ENCODE measurements at places on chromosomes 3 and 15.

- no peak for DNase-seq
Measured at GRCh38 chr3:193772422-193772763, 179.4 kb downstream of the OPA1 start.

DNA sequence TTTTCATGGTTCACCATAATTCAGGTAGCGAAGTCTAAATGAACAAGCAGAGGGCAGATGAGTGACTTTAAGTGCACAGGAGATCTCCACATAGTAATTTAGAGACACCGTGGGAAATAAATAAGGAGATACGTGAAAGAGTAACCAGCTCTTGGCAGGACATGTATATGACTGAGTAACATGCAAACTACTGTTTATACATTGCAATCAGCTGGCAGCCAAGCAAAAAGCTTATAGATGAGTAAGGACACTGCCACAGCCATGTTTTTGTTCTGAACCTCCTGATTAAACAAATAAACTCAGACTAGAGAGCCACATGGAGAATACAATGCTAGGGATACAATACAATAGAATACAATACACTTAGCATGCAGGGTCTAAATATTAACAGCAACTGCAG lies 252.4 kb downstream of the FHIT start:
- no peak for DNase-seq

- peak; percentile 24 for DNase-seq
Measured at GRCh38 chr15:55799291-55800212, 56.6 kb upstream of the PRTG start.

DNA sequence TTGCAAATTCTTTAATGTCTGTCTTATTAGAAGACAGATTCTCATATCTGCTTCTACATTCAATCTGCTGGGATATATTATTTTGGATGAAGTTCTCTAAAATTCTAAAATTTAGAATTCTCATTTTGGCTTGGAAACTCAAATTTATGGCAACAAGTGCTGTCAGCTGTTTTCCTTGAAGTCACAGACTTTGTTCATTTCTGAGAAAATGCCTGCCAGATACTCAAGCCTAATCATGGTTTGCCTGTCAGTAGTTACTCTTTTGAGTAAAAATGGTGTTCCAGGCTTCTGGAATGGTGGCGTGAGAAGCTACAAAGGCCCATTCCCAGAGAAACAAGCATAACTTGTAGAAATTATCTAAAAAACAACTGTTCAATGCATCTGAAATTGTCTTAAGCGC lies 115.8 kb downstream of the CTNNB1 start:
- no peak for DNase-seq

GRCh38 chr3:154217671-154218070 lies 96.5 kb downstream of the ARHGEF26 start:
- DNase-seq, result no peak
